ENCODE measurements at places on chromosomes 6 and 20.

DNA sequence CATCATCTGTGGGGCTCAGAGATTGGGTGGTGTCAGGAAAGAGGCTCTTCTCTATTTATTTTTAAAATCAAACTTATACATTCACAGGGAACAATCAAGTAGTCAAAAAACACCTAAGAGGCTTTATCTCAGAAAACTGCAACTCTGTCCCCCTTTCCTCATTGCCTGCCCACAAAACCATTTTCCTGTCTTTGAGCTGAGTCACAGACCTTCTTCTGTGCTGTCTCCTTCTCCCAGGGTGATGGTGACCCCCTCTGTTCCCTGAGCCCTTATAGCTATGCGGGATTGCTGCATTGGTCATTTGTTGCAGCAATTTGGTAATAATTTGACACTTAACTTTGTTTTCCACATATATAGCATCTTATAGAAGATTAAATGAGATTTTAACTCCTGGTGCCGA, 195.2 kb upstream of the PROKR2 start:
- no peak for DNase-seq

- DNase-seq: no peak
Observed at GRCh38 chr6:112409311-112409710, 62.2 kb downstream of the RFPL4B start.

- no peak for DNase-seq
Observed at GRCh38 chr20:4869290-4870193, 131.8 kb downstream of the SLC23A2 start.

DNA sequence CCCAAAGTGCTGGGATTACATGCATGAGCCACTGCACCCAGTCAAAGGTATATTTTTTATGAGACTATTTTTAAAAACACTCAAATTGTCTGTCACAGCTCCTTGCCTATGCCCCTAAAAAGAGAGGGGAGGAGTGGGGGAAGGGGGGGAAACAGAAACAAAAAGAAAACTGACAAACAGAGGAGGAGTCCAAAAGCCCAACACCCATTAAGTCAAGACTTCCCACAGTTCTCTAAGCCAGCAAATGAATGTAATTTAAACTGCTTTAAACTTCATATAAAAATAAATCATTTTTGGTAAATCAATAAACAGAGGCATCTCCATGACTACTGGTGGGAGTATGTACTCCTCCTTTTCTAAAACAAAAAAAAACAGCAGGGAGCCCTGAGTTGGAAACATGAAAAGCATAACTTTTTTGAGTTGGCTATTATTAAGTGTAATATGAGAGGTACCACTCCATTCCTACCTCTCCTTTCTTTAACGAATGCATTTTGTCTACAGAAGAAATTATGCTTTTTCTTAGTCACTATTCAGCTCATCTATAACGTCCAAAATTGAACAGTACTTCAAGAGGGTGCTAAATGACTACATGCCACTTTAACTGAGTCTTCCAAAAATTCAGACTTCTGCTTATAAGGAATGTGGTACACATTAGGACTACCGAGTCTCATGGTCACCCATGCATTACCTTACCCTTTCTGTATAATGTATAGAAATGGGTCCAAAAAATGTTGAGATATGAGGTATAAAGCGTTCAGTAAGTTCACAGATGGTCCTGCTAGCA, 119.0 kb upstream of the PRSS16 start:
- DNase-seq: no peak

- no peak for DNase-seq
Observed at GRCh38 chr20:19823216-19823615, 65.2 kb downstream of the RIN2 start.

- DNase-seq: no peak
Observed at GRCh38 chr20:63747622-63748069, 8.1 kb downstream of the SLC2A4RG start.

DNA sequence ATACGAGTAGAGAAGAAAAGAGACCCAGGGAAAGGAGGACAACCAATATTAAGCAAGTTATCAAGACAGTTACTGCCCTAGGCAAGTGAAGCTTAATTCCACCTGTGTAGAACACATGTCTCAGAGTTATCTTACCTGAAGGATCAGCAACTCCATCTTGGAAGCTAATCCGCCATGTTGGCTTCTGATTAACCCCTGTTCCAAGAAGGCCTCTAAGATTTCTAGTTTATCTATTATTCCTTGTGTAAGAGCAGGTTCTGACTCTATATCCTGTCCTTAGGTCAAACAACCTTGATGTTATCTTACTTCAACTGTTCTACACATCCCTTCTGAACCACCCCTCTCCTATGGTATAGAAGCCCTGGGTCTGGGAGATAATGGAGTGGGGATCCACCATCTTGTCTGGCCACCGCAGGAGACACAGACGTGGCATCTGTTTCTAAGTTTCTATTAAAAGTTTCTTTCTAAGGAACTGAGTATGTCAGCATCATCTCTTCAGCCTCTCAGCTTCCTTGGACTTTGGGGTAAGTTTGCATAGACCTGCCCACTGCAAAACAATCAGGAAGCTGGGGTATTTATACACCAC, 27.7 kb upstream of the PTPN1 start:
- no peak for DNase-seq

GRCh38 chr6:117272032-117272866, 6.9 kb downstream of the VGLL2 start:
- no peak for DNase-seq

DNA sequence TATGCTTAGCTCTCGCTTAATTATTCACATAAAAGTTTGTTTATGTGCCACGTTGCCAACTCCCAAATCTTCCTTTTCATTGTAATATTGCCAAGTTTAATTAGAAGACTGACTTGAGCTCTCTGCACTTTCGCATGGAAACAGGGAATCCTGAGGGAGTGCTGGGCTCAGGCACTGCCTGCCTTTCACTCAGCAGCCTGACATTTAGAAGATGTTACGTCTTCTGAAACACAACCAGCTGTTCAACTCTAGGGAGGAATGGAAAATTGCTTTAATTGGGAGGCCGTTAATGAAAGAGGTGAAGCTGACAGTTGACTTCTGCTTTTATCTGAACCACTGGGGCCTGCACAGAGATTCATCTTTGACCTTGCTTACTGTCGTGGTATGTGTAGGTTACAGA, 77.4 kb upstream of the MTHFD1L start:
- no peak for DNase-seq

GRCh38 chr6:107354451-107354850, 104.9 kb downstream of the PDSS2 start:
- no peak for DNase-seq

GRCh38 chr6:10977231-10977968, 66.7 kb downstream of the ELOVL2 start:
- DNase-seq: no peak

DNA sequence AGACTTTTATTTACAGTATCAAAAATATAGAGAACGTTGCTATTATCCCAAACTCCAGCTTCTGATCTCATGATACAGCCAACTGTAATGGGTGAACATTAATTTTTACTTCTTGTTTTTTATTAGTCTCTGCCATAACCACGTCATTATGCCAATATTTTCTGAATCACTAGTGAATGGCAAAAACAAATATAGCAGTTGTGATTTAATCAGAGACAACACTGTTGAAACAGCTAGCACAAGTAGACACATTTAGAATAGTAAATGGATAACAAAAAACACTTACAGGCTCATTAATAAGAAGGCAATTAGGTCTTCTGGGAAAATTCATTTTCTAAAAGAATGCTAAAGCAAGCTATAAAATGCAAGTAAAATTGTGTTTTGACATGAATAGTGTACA, 8.1 kb downstream of the PTPRK start:
- DNase-seq: no peak

DNA sequence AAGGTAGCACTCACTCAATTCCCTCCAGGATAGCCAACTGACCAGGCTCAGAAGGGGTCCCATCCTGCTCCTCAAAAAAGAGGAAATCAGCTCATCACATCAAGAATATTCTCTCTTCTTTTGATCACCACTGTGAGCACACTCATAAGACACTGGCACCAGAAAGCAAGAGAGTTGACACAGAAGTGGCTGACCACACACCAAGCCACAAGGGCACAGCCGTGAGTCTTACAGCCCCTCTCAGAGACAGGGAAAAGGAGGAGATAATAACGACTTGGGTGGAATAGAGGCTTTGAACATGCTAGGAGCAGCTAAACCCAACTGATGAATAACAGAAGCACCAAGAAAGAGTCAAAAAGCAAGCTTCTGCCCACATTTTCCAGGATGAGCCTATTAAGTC, 249.1 kb upstream of the PREP start:
- DNase-seq: no peak

DNA sequence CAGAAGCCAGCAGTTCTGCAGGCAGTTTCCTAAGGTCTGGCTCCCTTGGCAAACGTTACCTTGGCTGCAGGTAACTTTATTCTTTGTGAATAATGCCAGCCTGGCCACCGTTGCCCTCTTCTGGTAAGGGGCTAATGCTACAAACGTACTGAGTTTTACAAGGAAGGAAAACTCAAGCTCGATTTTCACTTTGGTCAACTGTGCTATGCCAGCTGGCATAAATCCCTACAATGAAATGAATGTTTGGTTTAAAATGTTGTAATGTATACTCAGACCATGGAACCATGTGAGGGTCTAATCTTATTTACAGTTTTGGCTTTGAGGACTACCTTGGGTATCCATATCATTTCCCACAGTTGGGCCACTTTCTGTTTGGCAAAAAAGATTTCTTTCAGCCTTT, 101.4 kb downstream of the SLX4IP start:
- no peak for DNase-seq

GRCh38 chr6:30397697-30398096, 52.7 kb downstream of the RPP21 start:
- DNase-seq: no peak

DNA sequence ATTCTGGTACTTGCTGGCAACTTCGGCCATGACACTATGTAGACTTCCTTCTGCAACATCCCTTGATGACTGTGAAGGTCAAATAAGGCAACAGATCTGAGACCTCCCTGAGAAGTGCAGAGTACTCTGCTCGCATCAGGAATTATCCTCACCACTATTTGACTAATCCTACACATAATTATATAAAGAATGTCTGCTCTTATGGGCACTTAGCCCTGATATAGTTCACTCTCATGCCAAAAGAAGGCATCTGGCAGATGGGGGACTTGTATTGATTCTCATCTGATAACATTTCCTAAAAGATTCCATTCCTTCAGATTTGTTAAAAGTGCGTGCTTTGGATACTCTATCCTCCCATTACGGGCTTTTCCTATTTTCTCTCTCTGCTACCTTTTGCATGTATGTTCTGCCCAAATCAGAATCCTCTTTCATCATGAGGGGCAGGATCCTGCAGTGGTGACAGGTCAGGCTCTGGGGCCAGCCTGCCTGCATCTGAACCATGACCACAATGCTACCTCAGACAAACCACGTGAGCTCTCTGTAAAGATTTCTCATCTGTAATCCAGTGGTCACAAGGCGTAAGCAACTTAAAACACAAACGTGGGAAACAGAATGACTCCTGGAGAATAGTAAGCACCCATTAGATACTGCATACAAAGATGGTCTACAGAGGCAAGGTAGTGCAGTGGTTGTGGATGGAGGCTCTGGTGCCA, 134.0 kb downstream of the GJA10 start:
- no peak for DNase-seq

GRCh38 chr20:11993886-11994461, 76.3 kb downstream of the BTBD3 start:
- no peak for DNase-seq

GRCh38 chr20:1778338-1778737, 116.9 kb upstream of the SIRPA start:
- DNase-seq: no peak

DNA sequence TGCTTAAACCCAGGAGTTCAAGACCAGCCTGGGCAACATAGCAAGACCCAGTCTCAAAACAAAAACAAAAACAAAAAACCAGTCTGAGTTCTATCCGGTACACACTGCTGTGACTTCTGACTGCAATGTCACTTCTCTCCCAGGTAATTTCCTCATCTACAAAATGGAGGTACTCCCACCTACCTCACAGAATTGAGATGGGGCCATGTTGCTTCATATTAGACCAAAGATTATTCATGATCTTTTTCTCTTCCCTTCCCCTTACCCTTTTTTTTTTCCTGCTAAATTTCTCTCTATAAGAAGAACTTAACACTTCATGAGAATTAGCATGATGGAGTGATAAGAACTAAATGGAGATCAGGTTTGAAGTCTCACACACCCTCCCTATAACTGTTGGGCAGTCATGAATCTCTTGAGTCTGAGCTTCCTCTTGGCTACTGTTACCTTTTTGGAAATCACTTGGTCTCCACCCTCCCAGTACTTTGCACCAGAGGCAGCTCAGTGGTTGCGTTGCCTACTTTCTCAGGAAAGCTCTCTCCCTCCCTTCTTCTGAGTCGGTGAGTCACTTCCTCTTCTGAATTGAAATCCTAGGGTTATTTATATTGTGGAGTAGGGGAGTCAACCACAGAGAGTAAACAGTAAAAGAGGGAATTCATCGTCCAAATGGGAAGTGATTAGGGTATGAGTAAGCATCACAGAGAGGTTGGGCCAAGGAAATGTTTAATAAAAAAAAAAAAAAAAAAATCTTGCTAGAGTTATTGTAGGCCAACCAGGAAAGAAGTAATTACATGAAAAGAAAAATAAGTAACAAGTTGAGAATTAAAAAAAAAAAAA, 59.9 kb upstream of the MAP7 start:
- DNase-seq: no peak

DNA sequence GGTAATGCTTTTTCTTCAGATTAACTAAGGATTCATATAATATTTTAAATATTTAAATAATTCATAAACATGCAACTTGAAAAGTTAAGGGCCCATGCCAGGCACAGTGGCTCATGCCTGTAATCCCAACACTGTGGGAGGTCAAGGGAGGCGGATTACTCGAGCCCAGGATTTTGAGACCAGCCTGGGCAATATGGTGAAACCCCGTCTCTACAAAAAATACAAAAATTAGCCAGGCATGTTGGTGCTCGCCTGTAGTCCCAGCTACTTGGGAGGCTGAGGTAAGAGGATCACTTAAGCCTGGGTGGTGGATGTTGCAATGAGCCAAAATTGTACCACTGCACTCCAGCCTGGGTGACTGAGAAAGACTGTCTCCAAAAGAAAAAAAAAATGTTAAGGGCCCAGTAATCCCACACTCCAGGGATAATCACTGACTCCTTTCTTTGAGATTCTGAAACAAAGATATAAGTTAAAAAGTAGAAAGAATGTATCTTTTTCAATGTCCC, 7.9 kb upstream of the RIN2 start:
- DNase-seq: no peak

- no peak for DNase-seq
Observed at GRCh38 chr20:50792708-50793574, 1.9 kb upstream of the BCAS4 start.

DNA sequence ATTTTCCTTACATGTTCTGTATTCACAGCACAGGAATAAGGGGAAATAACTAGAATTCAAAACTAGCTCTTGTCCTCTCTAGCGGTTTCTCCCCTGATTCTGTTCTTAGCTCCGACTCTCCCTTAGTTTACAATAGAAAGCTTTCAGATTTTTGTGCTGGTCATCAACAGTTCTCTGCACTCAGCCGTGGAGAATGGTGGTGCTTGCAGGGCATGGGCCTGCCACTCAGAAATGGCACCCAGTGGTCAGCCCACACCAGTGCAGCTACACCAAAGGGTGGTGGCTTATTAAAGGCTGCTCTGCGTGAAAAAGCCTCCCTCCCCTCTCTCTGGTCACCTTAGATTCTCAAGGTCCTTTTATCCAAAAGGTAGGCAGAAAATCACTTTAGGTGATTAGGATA, 123.5 kb downstream of the SASH1 start:
- no peak for DNase-seq

All from activated CD8-positive, alpha-beta memory T cell treated with anti-CD3 and anti-CD28 coated beads for 1 hour (primary cell).